Hepatocyte (in vitro differentiated cells): ENCODE measurements at places on chromosomes 4 and X. TPM values are rescaled to one million over a fixed set of nuclear protein-coding genes. Genes with fewer than 3 reads are reported as not detected.

DNA sequence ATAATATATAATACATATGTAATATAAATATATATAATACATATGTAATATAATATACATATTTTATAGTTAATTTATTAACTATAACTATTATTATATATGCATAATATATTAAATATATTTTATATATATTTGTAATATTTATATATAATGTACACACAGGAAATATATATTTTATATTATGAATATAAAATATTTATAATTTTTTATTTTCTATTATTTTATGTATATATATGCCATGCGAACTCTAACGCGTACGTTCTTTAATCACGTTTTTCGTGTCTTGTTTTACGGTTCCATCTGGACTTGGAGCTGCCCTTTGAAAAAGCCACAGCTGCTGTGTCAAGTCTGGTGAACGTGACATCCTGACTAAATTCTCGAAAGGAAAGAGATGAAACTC, 332.1 kb downstream of the ASMT start:
- no peak for DNase-seq

GRCh38 chr4:19614171-19614570, 637.5 kb upstream of the SLIT2 start:
- no peak for DNase-seq

CD38 gene
- 0.13 and 0.84 TPM in 2 replicates for total RNA-seq

STK32B gene
- 1.6 and 3.9 TPM in 2 replicates for total RNA-seq

- no peak for DNase-seq
Observed at GRCh38 chr4:168540086-168540485, 43.2 kb downstream of the PALLD start.

DNA sequence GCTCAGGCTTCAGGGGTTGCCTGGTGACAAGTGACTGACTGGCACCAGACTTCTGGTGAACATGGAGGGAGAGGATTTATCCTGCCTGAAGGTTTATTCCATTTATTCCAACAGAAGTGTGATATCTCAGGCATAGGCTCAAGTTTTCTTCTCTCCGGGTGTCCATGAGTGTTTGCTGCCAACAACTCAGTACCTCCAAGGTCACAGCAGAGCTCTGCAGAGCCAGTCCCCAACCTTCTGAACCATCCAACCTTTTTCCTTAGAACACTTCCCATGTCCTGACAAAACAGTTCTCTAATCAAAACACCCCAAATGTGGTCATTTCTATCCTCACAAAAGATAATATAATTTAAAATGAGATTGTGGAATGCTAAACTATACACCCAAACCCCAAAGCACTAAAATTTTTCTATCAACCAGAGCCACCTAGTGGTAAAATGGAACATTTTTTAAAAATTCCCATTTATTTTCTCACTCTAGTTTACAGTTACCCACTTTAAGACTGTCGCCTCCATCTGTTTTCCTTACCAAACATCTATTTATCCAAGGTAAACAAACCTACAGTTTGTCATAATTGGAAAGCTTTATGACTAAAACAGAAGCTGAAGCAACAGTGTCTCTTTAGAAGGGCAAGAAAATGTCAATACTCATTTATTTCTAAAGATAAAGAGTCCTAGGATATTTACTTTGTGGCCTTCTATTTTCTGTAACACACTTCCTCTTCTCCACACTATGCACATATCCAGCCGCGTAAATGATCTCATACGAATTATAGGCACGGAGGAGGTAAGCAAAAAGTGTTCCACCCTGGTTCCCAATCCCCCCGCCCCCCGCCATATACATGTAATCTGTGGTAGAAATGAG, 39.5 kb downstream of the TMEM154 start:
- DNase-seq, result peak; percentile 25

GRCh38 chr4:129346036-129346435, 250.1 kb downstream of the C4orf33 start:
- DNase-seq, result no peak

DNA sequence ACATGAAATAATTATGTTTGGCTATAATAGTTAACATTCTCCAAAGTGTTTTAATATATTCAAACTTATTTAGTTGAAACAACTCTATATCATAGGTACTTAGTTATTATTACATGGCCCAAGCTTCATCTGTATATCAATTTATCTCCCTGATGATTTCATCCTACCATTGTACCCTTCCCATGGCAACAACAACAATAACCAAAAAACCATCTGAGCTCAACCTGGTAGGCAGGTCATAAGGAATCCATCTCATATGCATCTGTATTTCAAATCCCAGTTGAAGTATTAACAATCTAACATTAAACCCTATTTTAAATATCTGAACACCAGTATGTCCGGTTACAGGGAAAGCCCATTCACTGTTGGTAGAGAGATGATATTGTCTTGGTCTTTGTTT, 33.1 kb upstream of the SLC7A11 start:
- no peak for DNase-seq

- DNase-seq, result no peak
Observed at GRCh38 chr4:163404580-163404979, 60.9 kb downstream of the NPY5R start.

PDE5A gene
- total RNA-seq, result 33.2 and 35.8 TPM in 2 replicates

DNA sequence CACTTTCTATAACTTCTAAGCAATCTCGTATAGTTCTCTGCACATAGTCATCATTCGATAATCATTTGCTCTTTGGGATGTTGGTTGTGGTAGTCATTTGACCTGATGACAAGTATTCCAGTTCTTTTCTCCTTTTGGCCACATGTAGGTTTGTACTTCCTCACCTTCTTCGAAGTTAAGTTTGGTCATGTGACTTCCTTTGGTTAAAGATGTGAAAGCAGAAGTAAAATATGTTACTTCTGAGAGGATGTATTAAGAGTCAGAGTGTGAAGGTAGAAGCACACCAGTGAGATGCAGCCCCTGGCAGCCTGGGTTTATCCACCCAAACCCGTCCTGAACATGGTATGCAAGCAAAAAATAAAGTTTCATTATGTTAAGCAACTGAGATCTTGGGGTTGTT, 48.9 kb upstream of the ZNF518B start:
- no peak for DNase-seq

GRCh38 chrX:136896121-136896914, 15.8 kb upstream of the RBMX start:
- DNase-seq, result no peak

- DNase-seq, result no peak
Observed at GRCh38 chr4:35494955-35495354, 749.4 kb downstream of the ARAP2 start.

RTL3 gene
- total RNA-seq, result not detected in 2 replicates

SLC4A4 gene
- total RNA-seq, result 11.4 and 14.2 TPM in 2 replicates

- no peak for DNase-seq
Observed at GRCh38 chr4:168867128-168867527, 142.9 kb downstream of the CBR4 start.

MAGEA12 gene
- total RNA-seq, result not detected in 2 replicates

DNA sequence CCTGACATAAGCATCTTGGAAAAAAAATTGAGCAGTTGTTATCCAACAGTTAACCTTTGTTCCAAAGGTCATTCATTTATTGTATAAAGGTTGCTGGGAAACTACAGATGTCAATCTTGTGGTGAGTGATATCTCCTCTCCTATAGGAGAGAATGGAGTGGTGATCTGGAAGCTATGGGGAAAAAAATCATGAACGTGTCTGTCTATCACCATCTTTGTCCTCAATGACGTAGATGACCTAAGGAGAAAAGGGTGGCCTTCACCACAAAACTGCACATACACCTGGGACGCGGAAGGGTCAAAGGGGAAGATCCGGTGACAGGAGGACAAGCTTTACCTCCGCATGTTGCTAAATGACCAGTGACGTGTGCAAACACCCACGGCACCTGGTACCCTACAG, 27.3 kb downstream of the ASB5 start:
- no peak for DNase-seq

TEX11 gene
- 0.20 TPM in 1 of 2 replicates, not detected in the other for total RNA-seq

- peak; percentile 32 for DNase-seq
Observed at GRCh38 chr4:110475881-110476818, at the start of gene ENPEP. Gene ENPEP, plus strand, starts transcription at chr4:110476155. Its CDS starts 260 bp downstream, at chr4:110476415.

GRID2 gene
- 2.4 and 3.5 TPM in 2 replicates for total RNA-seq

RAP2C gene
- total RNA-seq, result 53.8 and 57.4 TPM in 2 replicates

- DNase-seq, result no peak
Observed at GRCh38 chr4:28548594-28548993, 1688.0 kb downstream of the STIM2 start.

DNA sequence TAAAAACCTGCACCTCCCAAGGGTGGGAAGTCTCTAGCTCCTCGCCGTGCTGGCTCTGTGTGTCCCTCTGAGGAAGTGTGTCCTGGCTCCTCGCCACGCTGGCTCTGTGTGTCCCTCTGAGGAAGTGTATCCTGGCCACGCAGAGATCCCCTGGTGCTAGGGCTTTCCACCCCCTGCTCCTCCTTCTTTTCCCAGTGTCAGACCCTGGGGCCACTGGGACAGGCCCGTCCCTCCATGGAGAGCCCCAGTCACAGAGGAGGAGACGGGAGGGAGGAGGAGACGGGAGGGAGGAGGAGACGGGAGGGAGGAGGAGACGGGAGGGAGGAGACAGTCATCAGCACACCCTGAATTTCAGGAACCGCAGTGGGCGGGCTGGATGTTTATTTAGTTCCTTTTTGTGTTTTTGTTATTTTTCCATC, 53.8 kb upstream of the HGFAC start:
- DNase-seq, result no peak

LAMTOR3 gene
- total RNA-seq, result 133 and 143 TPM in 2 replicates

DNA sequence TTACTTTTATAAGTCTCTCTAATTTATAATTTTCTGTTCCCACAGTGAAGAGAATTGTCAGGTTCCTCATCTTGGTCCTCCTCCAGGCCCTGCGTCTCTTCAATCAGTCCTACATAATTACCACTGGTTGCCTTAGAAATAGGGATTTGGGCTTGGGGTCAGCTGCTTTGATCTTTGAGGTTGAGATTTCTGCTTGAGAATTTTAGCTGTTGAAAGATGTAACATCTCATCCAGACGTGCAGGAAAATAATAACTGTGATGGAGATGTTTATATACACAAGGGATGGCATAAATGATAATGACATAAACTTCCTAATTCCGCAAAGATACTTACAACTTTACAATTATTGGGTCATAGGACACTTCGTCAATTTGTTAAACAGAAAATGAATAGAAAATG, 30.3 kb downstream of the AADAT start:
- no peak for DNase-seq

- no peak for DNase-seq
Observed at GRCh38 chrX:830532-830931, 199.9 kb downstream of the SHOX start.

- DNase-seq, result no peak
Observed at GRCh38 chrX:136204571-136204970, 46.6 kb downstream of the MAP7D3 start.

IL13RA2 gene
- total RNA-seq, result 0.17 TPM in 1 of 2 replicates, not detected in the other

DNA sequence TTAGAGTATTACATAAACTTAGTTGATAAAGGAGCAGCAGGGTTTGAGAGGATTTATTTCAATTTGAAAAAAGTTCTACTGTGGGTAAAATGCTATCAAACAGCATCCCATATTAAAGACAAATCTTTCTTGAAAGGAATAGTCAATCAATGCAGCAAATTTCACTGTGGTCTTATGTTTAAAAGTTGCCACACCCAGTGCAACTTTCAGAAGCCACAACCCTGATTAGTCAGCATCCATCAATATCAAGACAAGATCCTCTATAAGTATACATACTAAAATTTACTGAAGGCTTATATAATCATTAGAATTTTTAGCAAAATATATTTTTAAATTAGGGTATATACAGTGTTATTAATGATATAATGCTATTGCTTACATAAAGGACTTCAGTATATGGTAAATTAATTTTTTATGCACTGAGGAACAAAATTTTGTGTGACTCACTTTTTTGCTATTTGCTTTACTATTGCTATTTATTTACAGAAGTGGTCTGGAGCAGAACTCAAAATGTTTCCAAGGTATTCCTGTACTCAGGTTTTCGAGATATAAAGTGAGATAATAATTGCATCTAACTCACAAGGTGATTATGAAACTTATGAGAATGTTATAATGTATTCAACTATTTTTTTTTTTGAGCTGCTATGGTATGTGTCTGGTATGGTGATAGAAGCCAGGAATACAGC, 1127.6 kb downstream of the ADGRL3 start:
- DNase-seq, result no peak

DNA sequence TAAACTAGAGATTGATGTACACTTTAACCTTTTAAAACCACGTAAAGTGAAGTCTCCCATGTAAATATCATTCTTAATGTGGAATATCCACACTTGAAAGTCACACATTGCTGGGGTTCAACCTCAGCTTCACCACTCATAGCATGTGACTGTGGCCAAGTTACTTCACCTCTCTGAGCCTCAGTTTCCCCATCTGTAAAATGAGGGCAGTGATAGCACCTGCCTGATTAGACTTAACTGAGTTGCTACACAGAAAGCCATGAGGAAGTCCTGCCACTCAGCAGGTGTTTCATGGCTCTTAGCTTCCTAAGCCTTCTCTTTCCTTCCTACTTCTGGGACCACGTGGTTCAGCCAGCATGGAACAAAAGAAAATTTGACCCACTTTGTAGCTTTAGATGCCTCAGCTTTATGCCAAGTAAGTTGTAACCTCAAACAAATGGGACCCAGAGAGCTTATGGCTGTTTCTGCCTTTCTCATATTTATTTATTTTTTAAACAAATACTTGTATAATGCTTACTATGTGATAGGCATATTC, 277.3 kb upstream of the KLF3 start:
- DNase-seq, result no peak

GRCh38 chr4:177511611-177512010, 69.4 kb upstream of the AGA start:
- peak; percentile 41 for DNase-seq

DNA sequence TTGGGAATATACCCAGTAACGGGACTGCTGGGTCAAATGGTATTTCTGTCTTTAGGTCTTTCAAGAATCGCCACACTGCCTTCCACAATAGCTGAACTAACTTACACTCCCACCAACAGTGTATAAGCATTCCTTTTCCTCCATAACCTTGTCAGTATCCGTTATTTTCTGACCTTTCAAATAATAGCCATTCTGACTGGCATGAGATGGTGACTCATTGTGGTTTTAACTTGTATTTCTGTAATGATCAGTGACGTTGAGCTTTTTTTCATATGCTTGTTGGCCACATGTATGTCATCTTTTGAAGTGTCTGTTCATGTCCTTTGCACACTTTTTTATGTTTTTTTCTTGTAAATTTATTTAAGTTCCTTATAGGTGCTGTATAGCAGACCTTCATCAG, 81.2 kb downstream of the ADAM29 start:
- no peak for DNase-seq

- no peak for DNase-seq
Observed at GRCh38 chr4:66178906-66179305, 508.6 kb upstream of the EPHA5 start.

CACNA1F gene
- 0.04 and 1.6 TPM in 2 replicates for total RNA-seq

- no peak for DNase-seq
Observed at GRCh38 chrX:121869876-121870477, 822.6 kb downstream of the GLUD2 start.

MAGEC2 gene
- total RNA-seq, result not detected in 2 replicates

DNA sequence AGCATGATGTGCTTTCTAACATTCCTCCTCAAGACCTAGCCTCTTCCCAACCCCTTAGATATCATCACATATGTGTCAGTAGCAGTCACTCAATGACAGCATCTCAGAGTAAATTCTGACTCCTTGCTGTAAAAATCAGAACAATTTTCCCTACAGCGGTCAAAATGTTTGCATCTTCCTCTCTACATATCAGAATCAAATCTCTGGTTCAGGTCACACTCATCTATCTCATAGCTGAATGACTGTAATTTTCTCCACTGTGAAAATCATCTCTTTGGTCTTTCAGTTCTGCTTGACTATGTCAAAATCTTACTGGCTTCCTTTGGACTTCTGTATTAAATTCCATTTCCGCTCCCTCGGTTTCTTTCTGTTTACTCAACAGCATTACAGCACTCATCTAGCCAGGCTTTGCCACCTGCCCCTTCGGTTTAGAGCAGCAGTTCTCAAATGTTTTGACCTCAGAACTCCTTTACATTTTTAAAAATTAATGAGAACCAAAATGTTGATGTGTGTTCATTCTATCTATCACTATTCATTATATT, 57.3 kb downstream of the AGA start:
- no peak for DNase-seq
